ENCODE measurements at places on chromosomes 5 and 9.
A peak's percentile ranks its signal among the peaks of the same experiment; 100 is the strongest.

DNA sequence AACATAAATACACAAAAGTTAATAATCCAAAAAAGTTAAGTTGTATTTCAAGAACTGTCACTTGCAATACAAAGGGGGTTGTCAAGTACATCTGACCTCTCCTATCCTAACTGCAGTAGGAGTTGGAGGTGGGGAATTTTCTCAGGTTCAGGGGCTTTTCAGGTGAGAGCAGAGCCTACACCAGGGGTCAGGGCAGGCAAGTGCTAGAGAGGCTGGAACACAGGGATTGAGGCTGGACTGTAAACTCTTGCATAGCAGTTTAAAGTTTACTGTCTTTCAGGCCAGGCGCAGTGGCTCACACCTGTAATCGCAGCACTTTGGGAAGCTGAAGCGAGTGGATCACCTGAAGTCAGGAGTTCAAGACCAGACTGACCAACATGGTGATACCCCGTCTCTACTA lies 25.4 kb upstream of the RASGRF2 start:
- no peak for DNase-seq

GRCh38 chr9:123548741-123549545 lies 192.9 kb downstream of the CRB2 start:
- no peak for DNase-seq

- DNase-seq: no peak
These were observed 128.8 kb upstream of the GPR151 start for GRCh38 chr5:146644831-146645230.

GRCh38 chr5:122390694-122391093 lies 78.7 kb downstream of the SNCAIP start:
- DNase-seq: no peak

GRCh38 chr9:111661802-111662521 lies 557 bp downstream of the GNG10 start:
- DNase-seq: peak; percentile 38

DNA sequence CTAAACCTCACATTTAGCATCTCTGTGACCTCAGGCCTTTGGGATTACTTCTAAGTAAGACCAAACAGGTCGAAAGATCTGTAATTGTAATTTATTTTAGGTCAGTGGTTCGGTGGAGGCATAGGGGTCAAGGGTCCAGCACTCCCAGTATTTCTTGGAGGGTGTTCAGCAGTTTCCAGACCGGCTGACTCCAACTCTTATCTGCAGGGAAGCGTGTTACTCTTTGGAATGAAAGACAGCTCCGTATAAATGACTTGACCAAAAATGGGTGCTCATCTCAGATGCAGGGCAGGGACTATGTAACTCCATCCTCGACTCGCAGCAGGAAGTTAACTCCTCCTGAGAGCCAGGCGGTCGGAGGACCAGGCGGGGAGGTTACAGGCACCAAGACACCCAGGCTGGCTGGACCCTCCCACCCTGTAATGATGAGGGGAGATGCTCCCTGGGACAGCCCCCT lies 620 bp upstream of the VPS13A start:
- DNase-seq: no peak

DNA sequence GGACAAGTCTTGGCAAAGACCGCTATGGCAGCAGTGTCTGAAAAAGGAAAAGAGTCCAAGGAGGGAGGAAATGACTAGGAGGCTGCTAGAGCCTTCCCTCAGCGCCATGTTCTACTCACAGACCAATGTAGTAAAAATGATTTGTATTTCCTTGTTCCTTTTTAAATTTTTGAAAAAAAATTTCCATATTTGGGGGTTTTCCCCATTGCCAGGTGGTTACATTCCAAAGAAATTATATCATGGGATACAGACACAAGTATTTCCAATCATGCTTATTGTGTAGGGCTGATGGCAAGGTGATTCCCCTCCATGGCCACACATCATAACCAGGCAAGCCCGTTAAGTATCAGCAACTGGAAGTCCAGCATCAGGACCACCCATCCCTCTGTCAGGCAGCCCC lies 138.2 kb downstream of the PIP5K1B start:
- DNase-seq: no peak

GRCh38 chr5:180129291-180130190 lies 58.0 kb upstream of the RNF130 start:
- DNase-seq: no peak

DNA sequence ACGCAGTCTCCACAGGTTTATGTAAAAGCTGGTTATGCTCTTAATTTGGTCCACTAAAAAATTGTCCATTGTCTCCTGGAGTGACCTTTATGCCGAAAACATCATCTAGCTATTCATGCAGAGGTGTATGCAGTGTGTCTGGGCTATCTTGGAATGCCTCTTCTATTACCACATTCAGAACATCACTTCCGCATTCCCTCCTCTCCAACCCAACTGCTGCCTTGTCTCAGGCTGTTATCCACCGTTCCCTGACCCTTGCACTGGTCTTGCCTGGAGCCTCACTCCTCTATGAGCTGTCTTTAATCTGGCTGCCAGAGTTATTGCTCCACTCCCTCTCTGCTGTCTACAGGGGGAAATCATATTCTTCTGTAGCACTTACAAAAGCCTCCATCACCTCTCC lies 214.1 kb upstream of the ANKRD55 start:
- DNase-seq: no peak

DNA sequence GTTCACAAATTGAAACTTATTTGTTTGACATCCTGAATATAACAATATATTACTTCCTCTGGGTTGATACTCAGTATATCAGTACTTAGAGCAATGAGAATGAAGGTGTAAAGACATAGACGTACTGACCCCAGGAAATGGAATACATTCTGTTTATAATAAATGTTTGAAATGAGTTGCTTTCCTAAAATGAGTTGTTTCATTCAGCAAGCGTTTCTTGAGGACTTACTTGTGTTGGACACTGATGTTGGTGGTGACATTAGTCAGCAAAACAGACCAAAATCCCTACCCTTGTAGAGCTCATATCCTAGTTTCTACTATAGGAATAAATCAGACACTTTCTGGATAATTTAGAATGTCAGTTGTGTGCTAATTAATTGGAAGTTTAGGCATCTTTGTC lies 184.3 kb downstream of the ZDHHC21 start:
- DNase-seq: no peak

DNA sequence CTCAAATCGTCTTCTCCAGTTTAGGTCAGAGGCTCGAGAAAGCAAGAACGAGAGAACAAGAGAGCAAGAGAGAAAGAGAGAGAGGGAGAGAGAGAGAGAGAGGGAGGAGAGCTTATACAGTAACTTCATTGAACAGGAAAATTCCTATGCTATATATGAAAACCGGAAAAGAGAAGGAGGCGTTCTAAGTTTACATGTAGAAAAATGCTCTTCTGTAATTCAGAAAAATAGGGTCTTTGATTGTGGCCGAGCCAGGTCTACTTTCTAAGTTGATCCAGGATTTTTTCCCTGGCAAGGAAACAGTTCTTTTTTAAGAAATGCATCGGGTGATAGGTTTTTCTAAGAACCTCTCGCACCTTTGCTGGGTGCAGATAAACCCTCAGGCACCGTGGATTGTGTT lies 29.5 kb downstream of the COL15A1 start:
- DNase-seq: no peak

DNA sequence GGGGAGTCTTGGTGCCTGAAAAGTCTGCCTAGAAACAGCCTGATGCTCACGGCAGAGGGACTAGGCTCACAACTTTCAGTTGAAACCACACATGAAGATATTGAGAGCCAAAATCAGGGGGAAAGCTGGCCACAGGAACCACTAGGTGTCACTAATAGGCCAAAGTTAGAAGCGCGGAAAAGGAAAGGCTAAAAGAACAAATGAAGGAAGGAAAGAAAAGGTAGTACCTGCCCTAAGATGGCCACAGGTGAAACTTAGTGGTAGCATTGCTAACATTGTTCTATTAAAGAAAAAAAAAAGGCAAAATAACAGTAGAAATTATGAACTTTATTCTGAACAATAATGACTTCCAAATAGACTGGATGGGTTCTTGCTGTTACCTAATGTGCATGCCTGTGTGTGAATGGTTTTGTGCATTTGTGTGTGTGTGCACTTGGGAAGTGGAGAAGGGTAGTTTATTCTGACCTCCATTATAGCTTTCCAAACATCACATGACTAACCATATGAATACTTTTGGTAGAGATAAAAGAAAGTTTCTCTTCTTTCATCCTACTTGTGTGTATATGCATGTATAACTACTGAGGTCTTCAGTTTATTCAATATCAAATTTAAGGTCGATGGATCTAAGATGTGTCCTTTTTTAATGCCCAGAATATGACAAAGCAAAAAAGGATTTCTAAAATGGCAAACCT lies 2.1 kb upstream of the RFESD start:
- peak; percentile 50 for DNase-seq

DNA sequence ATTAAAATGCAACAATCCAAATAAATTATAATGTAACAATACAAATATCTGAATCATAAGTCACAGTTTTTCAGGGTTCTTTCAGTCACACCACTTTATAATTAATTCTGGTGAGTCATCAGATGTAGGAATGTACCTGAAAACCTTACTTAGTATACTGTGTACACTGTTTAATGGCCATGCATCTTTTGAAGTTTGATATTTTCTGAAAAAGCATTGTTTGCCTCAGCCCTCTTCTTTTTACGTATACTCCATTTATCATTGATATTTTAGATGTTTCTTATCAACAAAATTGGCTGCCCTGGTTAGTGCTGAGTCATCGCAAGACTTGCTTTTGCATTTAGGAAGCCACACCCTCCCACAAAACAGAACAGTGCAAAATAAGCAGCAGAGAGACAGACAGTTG lies 218.6 kb downstream of the PJA2 start:
- no peak for DNase-seq

DNA sequence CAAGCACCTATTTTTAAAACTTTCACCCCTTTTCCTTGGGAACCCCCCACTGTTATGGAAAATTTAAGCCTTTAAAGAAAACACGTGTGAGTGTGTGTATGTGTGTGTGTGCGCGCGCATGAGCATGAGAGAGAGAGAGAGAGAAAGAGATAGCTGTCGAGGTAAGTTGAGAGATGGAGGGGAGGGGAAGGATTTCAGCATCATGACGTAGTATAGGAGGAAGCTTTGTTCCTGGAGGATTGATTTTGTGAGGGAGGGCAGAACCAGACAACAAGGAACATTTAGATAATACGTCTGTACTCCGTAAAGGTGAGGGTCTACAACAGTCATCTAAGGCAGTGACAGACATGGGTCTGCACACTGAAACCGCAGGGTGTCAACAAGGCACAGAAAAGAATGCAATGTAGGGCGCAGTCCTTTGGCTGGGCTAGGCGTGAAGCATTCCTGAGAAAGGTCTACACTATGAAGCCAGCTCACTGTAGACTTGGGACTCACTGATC lies 227.7 kb downstream of the SMARCA2 start:
- DNase-seq: no peak

DNA sequence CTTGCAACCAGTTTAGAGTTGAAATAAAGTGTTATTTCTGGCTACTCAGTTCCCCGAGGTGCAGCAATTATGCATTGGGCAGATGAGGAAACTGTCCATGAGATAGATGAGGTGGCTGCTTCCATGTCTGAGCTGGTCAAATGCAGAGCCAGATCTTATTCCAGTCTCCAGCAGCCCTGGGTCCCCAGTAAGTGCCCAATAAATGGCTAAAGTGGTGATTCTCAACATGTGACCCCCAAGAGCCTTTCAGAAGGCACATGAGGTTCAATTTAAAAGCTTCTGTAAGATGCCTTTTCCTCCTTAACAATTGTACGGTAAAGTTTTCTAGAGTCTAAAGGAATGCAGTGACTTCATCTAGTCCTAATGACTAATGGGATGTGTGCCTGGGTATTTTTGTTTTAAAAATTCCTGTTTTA lies 17.5 kb downstream of the ATOX1 start:
- no peak for DNase-seq

DNA sequence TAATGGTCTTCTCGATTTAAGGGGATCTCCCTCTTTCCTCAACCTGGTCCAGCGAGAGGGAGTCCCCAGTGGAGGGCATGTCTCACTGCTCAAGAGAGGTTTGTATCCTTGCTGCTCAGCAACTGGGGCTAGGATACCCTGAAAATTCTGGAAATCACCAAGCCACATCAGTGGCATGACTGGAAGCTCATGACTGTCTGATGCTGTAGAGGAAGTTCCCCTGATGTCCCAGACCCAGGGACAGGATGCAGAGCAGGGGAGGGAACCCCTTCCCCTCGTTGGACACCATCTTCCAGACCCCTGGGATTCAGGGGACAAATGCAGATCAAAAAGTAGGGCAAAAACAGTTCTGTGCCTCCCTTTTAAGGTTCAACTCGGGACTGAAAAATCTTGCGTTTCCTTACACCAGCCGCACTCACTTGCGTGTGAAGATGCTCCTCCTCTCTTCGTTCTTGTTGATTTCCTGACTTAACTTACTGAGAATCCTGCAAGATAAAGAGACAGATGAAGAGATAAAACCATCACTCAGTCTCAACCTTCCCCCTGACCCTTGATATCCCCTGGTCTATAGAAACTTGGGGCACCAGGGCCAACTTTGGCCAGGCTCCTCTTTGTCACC lies 22.1 kb downstream of the LCP2 start:
- no peak for DNase-seq

DNA sequence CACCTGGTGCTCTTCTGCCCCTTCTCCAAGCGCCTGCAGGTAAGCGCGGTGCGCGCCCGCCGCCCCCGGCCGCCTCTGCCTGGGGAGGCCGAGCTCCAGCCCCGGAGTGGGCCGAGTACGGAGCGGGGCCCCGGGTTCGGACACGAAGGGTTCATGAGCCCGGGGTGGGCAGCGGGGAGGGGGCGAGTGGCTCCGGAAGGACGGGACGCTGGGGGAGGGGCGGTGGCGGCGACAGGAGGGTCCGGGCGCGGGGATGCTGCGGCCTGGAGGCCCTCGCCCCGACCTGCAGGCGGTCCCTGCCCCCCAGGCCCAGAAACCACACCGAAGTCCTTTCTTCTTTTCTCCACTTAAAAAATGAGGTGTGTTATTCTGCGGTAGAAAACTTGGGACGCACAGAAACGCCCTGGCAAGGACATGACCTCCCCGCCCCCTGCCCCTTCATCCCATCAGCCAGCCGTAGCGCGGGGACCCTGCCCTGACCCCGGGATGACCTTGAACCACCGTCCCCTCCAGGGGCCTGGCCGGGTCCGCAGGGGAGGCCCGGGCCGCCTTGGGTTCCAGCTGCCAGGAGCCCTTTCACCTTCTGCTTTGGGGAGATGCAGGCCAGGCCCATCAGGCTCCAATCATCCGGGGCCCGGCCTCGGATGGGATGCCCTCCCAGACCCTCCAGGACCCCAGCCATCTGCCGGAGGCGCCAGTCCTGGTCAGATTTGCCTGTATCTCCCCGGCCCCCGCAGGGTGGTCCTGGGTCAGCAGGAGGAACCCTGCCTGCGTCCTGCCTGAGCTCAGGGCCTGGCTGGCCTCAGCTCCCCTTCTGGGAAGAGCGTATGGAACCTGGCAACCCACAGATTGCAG lies 545 bp downstream of the DIPK1B start:
- DNase-seq: no peak

- no peak for DNase-seq
These were observed 97.6 kb upstream of the GRHPR start for GRCh38 chr9:37324691-37325490.

- DNase-seq: no peak
These were observed 8.7 kb downstream of the SETD9 start for GRCh38 chr5:56918054-56918453.
